ENCODE measurements at places on chromosomes 16 and 17.

- no peak for DNase-seq
Observed at GRCh38 chr17:4901108-4901647, 1.7 kb downstream of the CHRNE start.

DNA sequence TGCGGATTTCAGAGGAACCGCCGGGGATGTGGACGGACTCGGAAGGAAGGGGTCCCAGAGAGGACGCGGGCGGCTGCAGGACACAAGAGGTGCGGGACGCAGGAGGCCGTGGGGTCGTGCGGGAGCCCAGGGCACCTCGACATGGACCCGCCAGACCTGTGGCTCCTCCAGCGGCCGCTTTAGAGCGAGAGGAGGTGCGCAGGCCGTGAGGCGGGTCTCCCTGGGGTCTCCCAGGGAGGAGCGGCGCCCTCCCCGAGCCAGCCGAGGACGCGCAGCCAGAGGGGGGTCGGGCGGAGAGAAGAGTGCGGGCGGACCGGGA lies 6.8 kb upstream of the FLYWCH1 start:
- no peak for DNase-seq

DNA sequence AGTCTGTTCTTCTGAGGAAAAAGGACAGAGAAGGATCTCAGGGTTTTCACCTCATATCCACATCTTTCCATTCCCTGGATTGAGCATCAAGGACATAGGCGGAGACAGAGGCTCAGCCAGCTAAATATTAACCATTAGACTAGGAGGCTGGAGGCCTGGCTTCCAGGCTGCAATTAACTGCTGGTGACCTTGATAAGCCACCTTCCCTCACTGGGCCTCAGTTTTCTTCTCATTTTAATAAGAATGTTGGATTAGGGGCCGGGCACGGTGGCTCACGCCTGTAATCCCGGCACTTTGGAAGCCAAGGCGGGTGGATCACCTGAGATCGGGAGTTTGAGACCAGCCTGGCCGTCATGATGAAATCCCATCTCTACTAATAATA lies 25.6 kb upstream of the CNOT1 start:
- DNase-seq: no peak

DNA sequence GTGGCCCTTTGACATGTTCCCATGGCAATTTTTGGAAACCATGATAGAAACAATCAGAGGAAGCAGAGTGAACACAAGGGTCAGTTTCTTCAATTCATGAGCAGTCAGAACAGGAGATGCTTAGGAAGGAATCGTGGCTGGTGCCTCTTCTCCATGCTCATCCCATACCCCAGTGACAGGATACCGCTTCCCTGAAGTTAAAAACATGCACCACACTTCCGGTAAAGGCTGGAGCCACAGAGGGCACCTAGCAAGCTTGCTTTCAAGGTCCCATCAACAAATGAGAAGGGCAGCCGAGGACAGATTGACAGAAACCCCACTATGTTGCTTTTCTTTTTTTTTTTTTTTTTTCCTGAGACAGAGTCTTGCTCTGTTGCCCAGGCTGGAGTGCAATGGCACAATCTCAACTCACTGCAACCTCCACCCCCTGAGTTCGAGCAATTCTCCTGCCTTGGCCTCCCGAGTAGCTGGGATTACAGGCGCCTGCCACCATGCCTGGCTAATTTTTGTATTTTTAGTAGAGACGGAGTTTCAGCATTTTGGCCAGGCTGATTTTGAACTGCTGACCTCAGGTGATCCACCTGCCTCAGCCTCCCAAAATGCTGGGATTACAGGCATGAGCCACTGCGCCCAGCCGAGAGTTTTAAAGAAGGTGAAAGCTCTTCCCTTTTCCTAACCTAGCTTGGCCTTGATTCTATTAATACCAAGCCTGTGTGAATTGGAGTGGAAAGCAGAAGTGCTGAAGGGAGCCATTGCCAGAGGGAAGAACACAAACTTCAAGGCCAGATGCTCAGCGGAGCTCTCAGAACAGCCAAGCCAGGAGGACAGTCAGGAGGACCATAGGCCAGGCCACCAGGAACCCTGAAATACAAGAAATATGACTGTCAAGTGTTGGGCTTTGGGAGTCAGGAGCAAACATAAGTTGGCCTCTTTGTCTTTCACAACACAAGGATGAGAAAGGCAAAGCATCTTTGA lies 16.6 kb downstream of the GP2 start:
- no peak for DNase-seq

DNA sequence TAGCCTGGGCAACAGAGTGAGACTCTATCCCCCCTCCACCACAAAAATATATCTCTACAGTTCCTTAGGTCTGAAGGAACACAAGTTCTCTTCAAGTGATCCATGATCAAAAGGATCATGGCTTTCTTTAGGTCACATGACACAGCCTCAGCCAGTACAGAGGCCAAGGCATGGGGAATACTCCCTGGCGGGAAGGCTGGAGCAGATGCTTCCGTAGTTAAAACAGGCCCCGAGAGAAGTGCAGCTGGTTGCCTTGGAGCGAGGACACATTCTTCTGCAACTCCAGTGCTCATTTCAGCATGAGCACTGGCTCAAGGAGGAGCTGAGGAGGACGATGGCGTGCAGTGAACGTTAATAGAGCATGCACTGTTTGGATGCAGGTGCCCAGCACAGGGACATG lies 13.5 kb downstream of the CDIP1 start:
- no peak for DNase-seq

DNA sequence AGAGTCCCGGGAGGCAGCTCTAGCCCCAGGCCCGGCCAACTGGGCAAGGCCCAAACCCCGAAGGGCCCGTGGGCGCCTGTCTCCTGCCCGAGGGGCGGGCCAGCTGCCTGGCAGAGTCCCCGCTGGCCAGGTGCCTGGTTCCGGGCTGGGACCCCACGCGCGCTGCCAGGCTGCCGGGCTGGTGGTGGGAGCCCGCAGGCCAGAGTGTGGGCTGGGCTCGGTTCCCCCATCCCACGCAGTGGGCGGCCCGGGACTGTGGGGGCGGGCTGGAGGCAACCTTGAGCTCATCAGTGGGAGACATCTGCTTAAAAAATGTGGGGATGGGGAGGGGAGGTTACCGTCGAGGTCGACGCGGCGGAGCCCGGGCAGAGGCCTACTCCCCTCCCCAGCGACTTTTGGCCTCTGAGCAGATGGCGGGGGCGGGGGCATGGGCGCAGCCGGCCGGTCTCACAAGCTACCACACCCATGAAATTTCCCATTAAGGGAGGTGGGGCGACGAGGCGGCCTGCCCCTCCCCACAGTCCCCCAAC lies 176.4 kb upstream of the GSE1 start:
- no peak for DNase-seq

GRCh38 chr16:5906351-5906750 lies 808.8 kb upstream of the EEF2KMT start:
- no peak for DNase-seq

DNA sequence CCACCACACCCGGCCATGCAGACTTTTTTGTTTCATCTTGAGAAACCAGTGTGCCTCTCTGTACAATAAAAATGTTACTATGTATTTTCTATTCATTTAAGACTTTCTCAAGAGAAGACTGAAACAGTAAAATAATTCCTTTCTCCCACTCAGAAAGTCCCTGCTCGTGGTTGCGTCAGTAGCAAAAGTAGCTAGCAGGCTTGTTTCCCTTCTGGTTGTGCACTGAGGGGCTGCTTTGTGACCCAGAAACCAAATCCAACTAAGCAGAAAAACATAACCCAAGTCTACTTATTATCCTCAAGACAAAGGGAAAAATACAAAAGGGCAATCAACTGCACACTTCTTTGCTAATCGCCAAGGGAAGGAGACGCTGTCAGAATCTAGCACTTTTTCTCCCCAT lies 3.4 kb upstream of the PNPO start:
- DNase-seq: no peak

- DNase-seq: no peak
Observed at GRCh38 chr16:69482410-69482991, 58.1 kb downstream of the CYB5B start.

- DNase-seq: no peak
Observed at GRCh38 chr17:41614098-41614497, 1.5 kb upstream of the KRT16 start.
